Urinary bladder (tissue), 4 donors: ENCODE measurements at places on chromosomes 1 and 21. TPM values are rescaled to one million over a fixed set of nuclear protein-coding genes. Genes with fewer than 3 reads are reported as not detected.

GRCh38 chr1:26697978-26698849 is 2.4 kb downstream of the ARID1A start:
- DNase-seq = peak; percentile 87

DNA sequence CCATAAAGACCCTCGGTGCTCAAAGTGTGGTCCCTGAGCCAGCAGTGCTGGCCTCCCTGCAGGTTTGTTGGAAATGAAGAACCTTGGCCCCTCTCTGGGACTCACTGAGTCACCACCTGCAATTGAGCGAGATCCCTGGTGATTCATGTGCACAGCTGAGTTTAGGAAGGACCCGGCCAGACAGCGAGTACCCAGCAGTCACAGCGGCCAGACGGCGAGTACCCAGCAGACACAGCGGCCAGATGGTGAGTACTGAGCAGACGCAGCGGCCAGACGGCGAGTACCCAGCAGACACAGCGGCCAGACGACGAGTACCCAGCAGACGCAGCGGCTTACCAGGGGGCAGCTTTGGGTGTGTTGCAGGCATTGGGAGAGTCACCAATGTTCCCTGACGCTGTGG is 123.8 kb downstream of the PRDM16 start:
- no peak for DNase-seq

DNA sequence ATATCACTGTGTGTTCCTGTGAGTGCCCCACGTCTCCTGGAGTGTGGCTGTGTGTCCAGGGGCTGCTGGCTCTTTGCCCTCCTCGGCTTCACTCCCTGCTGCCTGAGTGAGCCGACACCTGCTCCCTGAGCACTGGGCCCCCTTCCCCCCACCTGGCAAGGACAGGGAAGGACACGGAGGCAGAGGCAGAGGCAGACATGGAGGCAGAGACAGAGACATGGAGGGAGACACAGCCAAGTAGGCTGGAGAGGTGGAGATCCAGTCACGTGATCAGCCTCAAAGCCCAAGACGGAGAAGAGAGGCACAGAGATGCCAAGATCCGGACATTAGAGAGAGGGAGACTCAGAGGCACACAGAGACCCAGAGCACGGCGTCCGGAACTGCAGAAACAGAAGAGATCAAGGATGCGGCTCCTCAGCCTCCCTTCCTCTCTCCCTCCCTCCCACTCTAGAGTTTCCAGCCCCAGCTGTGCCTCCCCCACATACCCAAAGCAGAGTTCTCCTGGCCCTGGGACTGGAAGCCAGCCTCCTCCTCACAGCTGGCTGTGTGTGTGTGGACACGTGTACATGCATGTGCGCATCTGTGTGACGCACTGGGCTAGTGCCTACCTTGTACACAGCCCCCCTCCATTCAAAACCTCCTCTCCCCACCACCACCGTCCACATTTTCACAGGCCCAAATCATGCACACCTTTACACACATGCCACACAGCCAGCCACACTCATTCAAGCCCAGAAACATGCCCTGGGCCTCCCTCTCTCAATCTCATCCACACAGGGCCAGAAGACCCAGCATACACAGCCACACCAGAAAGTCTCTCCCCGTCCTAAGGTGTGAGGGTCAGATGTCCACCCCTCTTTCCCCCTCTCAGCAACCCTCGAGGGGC is 39.1 kb upstream of the WASF2 start:
- DNase-seq = peak; percentile 80

DNA sequence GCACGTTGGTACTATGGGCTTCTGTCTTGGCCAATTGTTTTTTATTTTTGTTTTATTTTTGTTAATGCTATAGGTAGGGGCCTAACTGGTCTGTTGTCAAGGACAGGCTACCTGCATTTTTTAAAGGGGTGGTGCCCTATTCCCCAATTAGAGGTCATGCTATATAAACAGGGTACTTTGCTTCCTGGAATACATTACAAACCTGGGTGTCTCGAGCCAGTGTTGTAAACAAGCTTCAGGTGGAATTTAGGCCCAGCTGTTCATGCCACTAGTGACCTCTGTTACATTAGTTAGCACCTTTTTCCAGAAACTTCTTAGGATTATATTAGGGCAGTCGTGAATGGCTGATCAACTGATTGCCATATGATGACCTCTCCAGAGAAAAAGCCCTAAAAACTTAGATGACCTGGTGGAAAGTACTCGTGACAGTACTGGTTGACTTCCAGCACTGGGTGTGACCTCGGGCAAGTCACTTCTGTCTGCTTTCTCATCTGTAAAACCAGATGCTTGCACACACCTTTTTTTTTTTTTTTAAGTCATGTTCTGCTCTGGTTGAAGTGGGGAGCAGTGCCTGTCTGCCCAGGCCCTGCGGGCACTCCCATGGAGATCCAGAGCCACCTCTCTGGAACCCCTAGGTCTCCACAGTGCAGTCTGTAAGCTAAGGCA is 46.5 kb downstream of the ELK4 start:
- no peak for DNase-seq

- no peak for DNase-seq
Measured at GRCh38 chr1:66685670-66686069, 66.6 kb upstream of the DYNLT5 start.

DNA sequence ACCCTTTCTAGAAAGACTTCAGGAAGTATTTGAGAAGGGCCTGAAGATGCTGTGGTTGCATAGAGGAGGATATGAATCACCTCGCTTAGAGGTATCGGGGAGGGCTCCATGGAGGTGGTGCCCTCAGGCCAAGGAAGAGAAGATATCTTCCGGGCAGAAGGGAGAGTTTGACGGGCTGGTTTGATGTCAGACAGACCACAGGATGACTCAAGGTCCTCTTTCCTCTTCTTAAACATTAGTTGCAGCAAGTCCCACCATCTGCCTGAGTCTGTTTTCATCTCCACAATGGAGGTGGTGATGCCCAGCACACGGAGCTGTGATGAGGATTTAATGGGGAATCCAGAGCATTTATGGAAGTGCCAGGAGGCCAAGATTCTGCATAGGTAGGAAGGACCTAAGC is 25.1 kb upstream of the RUNX3 start:
- no peak for DNase-seq

GRCh38 chr21:44510109-44510507 is 29.9 kb downstream of the KRTAP10-1 start:
- DNase-seq = no peak

GRCh38 chr1:42680055-42680454 is 2.2 kb upstream of the YBX1 start:
- DNase-seq = no peak

DNA sequence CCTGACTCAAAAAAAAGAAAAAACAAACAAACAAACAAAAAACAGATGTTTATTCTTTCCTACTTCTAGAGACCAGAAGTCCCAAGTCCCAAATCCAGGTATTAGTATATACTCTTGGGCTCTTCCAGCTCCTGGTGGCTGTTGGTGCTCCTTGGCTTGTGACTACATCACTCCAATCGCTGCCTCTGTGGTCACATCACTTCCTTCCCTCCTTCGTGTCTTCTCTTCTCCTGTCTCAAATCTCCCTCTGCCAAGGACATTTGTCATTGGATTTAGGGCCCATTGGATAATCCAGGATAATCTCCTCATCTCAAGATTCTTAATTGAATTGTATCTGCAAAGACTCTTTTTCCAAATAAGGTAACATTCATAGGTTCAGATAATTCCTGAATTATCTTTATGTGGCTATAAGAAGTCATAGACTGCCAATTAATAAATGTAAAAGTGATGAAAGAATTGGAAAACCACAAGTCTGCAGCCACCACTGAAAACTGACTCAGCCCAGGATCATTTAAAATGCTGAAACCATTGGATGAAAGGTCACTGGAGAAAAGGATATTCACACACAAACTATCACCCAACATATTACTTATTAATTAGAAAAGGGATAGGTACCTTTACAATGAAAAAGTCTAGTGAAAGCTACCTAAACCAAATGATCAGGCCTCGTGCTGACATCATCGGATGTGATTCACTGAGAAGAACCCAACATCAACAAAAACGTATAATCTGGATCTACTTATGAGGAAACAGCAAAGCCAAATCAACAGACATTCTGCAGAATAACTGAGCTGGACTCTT is 67.1 kb downstream of the ZNF281 start:
- DNase-seq = no peak

GRCh38 chr21:34827445-34828235 is 158.8 kb downstream of the CLIC6 start:
- no peak for DNase-seq

GRCh38 chr1:181588631-181589030 is 105.3 kb downstream of the CACNA1E start:
- no peak for DNase-seq

DNA sequence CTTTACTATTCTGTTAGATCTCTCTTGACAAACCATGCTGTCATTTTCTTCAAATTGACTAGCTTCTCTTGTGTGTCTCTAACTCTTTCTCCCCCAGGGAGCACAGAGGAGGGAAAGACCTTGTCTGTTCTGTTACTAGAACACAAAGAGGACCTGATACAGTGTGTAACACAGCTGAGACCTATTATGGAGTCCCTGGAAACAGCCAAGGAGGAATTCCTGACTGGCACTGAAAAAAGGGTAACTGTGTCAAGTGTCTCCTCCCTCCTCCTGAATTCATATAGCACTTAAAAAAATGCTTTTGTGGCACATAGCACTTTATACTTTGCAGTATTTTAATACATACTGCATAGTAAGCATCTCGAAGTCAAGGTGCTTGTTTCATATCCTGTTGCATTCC is 50.6 kb downstream of the ZBTB40 start:
- DNase-seq = no peak

DNA sequence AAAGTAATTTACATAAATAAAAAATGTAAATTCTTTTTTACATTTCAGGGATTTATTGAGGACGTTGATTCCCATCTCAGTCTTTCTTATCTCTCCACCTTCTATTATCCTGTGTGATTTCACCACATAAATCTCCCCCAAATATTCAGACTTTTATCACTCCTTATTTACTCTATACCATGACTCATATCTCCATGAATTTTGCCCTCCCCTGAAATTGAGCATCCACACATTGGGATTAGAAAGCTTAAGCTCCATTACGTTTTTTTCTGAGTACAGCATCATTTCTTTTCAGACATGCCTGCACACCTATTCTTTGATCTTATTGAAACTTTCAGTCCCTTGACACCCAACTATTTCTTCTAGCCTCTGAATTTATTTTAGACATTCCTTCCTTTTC is 111.2 kb downstream of the IFI44 start:
- no peak for DNase-seq

- DNase-seq = no peak
Measured at GRCh38 chr1:108591466-108591865, 31.6 kb downstream of the EEIG2 start.

GRCh38 chr1:156241311-156241811 is 623 bp upstream of the BGLAP start:
- no peak for DNase-seq

- DNase-seq = peak; percentile 26
Measured at GRCh38 chr1:222546548-222547259, 1.2 kb downstream of the HHIPL2 start.

- no peak for DNase-seq
Measured at GRCh38 chr1:32468791-32469190, 3.9 kb downstream of the ZBTB8B start.

GRCh38 chr1:193408782-193409293 is 222.4 kb upstream of the B3GALT2 start:
- peak; percentile 64 for DNase-seq

GRCh38 chr1:65292861-65293593 is 16.3 kb upstream of the DNAJC6 start:
- DNase-seq = no peak

Gene PCSK9
- 2.9 TPM for total RNA-seq

Gene GBP4
- 9.6 TPM for total RNA-seq

Gene SNRNP40
- total RNA-seq = 88.4 TPM

Gene UTP25
- total RNA-seq = 10.5 TPM

Gene SEC16B
- total RNA-seq = 8.6 TPM

Gene FAM110D
- 1.6 TPM for total RNA-seq
